ENCODE measurements at places on chromosomes 13 and 19. TPM values are rescaled to one million over a fixed set of nuclear protein-coding genes. Genes with fewer than 3 reads are reported as not detected.

Gene CEACAM1
- total RNA-seq = 1.3 TPM

Gene COPE
- total RNA-seq = 355 TPM

Gene MADCAM1
- 0.27 TPM for total RNA-seq

Gene DCAF15
- 61.9 TPM for total RNA-seq

Gene CDX2
- total RNA-seq = not detected

Gene IRGC
- not detected for total RNA-seq

Gene DMKN
- 1.6 TPM for total RNA-seq

Gene ZNF772
- total RNA-seq = 29.9 TPM

Gene SIGLEC12
- total RNA-seq = 1.1 TPM

DNA sequence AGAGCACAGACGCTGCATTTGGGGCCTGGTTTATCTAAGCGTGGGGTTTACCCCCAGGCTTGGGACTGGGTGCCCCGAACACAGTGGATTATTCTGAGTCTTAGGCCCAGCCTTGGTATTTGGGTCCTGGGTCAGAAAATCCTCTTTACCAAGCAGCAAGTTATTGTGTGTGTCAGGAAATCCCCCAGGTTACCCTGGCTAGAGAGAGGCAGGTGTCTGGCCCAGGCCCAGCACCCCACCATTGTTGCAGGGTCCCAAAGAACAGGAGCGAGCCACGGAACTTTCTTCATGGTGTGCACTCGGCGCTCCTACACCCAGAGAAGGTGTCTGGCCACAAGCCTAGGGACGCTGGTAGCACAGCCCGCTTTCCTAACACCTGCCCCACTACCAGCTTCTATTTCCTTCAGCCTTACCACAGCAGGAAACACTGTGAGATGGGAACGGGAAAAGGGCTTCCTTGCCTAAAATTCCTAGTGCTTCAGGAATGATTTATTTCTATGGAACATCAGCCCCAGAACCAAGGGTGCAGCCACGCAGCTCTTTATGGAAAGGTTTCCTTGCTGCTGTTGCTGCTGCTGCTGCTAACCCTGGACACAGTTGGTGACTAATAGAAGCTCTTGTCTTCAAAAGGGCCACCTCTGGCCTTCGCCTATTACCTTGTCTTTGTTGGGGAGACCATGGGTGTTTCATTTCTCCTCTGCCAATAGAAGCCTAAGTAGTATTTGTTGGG lies 7.4 kb upstream of the CDX2 start:
- no peak for DNase-seq

GRCh38 chr13:111915104-111915551 lies 151.8 kb upstream of the SOX1 start:
- no peak for DNase-seq

DNA sequence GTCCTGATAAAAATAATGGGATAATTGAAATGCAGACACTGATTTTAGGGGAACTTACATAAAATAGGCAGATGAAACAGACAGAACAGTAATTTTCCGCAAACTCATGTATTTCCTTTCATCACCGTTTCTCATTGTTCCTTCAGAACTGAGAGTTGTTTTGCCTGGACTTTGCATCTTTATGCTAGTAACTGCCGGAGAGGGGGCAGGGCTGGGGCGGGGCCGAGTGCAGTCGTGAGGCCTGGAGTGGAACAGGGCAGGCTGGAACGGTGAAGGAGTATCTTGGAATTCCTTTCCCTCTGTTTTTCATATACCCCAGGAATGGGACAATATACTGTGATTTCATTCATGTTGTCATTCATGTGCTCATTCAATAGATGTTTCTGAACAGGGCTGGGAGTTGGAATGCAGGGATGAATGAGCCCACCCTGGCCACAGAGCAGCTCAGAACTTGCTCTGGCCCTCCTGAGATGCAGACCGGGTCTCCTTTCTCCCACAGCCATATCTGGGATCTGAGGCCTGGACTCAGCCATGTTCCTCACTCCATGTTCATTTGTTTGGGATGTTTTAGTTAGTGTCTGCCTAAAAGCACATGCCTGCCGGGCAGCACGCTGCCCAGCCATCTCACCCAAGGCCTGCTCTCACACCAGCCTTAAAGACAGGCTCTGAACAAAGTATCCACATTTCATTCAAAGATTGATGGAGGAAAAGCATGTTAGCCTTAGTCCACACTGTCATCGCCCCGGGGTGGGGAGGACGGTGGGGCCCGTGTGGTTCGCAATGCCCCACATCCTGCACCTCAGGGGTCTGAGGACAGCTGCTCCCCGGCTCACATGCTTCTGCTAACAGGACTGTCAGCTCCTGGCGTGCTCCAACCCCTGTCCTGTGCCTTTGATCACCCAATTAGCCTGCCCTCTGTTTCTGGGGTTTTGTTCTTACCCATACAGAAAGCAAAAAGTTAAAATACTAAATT lies 92.9 kb downstream of the SOX1 start:
- DNase-seq = no peak

DNA sequence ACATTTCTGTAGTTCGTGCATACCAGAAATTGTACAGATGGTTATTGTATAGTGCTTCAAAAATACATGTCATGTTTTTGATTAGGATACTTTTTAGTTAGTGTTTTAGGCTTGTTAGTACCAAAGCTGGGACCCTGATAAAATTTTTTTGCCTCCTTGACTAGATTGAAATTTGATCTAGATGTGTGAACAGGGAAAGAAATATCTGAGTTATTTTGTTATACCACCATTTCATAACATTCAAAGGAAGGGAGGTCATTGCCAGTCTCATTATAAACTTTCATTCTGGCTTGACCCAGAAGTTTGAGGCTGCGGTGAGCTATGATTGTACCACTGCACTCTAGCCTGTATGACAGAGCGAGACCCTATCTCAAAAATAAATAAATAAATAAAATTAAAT lies 9.0 kb downstream of the LMO7 start:
- no peak for DNase-seq

- DNase-seq = no peak
Observed at GRCh38 chr19:49895566-49896297, 955 bp downstream of the IL4I1 start.

DNA sequence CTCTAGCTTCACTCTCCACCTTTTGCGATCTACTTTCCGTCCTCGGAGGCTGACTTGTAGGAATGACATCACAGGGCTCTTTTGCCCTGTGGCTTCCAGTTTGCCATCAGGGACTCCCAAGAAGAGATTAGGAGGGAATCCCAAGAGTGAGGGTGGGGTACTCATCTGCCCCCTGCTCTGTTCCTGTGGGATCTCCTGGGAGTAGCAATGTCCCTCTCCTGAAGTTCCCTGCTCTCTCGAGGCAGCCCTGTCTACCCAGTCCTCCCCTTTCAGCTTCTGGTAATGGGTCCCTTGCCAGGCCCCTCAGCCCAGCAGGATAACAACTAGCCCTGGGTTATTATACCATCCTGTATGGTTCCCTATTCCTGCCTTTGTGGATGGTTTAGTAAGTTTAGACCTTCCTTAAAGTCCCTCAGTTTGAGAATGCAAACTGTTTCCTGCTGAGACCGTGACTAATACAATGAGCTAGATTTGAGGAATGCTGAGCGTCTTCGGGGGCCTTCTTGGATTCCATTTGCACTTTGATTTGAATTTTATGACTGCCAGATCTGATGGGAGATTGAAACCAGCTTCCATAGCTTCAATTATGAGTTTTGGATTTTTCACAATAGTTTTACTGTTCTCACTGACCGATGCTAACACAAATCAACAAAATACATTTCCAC lies 73.7 kb upstream of the IPO5 start:
- DNase-seq = no peak

GRCh38 chr13:34241332-34241731 lies 423.4 kb downstream of the RFC3 start:
- DNase-seq = no peak

DNA sequence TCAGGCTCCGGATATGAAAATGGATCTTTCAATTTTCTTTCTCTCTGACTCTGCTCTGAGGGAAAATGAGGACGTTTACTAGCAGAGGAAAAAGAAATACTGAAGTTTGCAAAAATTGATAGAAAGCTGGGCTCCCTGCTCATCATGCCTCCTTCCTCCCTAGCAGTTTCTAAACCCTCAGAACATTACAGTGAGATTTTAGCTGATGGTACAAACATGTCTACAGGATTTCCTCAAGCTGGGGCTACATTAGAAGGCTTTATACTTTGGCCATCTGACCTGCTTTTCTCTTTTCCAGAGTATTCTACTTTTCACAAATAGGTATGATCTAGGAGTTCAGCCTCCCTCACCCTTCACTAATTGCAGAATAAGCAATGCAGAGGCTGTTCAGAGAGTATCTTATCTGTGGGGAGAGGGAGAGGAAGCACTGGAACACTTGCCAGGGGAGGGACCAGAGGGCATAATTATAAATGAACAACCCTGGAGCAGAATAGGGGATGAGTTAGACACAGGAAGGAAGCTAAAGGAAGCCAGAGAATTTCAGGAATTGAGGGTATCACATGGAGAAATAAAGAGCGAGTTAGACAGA lies 30.0 kb downstream of the CEACAM1 start:
- no peak for DNase-seq

GRCh38 chr19:30783936-30784335 lies 411.8 kb downstream of the ZNF536 start:
- no peak for DNase-seq

DNA sequence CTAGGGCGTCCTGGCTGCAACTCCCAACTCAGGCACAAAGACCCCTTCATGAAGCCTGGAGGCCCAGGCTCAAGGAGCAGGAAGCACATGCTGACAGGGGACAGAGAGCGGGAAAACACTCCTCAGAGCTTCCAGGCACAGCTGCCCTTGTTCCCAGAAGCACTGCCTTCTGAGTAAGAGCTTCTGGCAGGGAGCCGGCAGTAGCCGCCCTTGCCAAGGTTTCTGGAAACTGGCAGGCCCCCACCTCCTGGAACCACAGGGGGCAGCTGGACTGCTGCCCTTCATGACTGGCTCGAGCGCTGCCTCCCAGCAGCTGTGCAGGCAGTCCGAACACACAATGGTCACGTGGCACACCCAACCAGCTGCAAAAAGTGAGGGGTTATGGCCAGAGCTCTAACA lies 33.6 kb upstream of the EPHX3 start:
- no peak for DNase-seq
